ENCODE measurements at places on chromosomes 2 and 18.

GRCh38 chr2:101830555-101830954 is 133.0 kb downstream of the MAP4K4 start:
- DNase-seq: no peak

- DNase-seq: no peak
Measured at GRCh38 chr2:105365206-105365605, 27.9 kb downstream of the C2orf49 start.

DNA sequence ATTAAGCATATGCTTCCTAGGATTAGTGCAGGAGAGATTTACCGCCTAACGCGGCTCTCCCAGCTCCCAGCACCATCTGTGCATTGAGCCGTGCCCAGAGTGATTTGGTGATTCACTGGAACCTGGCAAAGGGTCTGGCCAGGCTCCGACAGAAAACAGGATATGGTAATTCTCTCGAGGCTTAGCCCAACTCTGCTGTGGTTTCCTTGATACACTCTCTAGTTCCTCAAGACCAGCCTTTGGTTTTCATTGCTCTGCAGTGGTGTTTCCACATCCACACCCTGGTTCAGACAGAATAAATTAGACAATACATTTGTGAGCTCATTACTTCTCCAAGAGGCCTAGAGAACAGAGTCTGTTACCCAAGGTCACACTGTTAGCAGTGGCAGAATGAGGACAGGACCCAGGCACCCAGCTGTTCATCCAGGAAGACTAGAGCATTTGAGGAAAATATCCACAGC is 23.0 kb upstream of the SMAD2 start:
- peak; percentile 15 for DNase-seq

GRCh38 chr2:144512891-144513351 is 7.0 kb downstream of the ZEB2 start:
- DNase-seq: no peak

DNA sequence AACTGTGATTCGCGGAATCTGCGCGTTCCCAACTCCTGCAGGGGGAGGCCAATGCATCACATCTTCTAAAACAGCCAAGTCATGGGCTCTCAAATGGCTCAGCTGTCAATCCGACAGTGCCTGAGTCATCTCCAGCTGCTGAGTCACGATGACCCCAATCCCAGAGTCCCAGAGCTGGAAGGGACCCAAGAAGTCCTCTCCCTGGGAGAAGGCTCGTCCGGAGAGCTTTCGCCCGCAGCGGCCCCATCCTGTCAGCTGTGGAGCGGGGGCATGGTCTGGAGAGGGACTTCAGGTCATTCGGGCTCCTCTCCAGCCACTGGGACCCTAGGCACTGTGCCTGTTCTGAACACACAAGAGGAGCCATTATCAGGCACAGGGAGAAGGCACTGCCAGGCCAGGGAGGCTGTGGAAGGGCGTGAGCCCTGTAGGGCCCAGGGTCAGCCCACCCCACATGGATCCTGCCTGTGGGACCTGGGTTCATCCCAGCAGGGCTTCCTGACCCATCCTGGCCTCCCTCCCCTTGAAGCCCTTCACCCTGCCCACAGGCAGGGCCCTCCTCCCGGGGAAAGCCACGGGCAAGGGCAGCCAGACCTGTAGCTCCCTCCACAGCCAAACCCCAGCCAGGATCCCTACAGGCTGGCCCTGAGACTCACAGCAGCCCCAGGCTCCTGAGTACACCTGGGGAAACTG is 47.6 kb upstream of the GPC1 start:
- DNase-seq: peak; percentile 41

DNA sequence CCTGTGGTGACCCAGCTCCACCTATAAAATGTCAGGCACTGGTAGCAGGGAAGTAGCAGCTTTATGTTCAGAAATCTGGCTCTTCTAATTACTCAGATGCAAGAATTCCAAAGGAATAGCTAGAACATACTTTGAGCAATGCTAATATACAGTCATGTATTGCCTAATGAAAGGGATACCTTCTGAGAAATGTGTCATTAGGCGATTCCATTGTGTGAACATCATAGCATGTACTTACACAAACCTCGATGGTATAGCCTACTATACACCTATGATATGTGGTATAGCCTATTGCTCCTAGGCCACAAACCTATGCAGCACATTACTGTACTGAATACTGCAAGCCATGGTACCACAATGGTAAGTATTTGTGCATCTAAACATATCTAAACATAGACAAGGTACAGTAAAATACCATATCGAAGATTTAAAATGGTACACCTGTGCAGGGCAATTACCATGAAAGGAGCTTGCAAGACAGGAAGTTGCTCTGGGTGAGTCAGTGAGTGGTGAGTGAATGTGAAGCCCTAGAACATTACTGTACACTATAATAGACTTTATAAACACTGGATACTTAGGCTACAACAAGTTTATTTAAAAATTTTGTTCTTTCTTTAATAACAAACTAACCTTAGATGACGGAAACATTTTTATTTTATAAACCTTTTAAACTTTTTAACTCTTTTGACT is 50.3 kb upstream of the ETAA1 start:
- no peak for DNase-seq

DNA sequence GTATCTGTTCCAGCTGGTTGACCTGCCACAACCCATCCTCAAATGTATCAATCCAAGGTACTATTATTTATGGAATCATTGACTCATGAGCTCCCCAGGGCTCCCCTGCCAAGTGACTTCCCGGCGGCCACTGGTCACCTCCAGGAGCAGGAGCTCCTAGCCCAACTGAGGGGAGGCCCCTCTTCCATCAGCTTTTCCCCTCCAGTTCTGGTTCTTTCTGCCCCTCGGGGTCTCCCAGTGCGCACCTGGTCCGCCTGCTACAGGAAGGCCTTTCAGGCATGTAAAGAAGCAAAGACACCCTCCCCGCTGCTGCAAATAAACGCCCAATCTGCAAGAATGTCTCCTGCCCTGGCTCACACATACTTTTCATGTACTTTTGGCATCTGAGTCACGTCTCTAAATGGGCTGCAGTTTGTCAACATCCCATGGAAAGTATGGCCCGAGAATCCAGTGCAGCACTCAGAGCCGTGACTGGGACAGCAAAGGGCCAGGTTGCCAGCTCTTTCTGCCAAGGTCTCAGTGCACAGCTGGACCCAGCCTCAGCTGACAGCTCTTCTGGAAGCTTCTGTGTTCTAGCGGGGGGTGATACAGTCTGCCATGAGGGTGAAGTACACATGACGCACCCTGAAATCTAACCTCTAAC is 41.4 kb downstream of the KLHL29 start:
- DNase-seq: no peak

GRCh38 chr2:10252224-10252623 is 50.5 kb upstream of the HPCAL1 start:
- no peak for DNase-seq

DNA sequence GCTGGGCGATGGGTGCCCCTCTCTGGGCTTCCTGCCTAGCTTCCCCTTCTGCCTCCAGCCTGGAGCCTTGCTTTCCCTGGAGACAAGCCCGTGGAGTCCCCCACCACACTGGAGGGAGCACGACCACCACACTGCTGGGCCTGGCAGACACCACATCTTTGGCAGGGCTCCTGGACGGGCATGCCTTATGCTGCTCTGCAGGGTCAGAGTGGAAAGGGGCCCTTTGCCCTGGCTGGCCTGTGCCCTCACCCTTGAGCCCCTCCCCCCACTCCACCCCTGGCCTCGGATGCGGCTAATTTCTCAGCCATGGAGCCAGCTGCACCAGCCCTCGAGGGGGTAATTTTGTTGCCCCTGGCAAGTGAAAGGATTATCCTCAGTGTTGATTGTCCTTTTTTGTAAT is 194.5 kb downstream of the LOXHD1 start:
- DNase-seq: no peak

GRCh38 chr2:200042102-200042735 is 86.8 kb downstream of the MAIP1 start:
- no peak for DNase-seq

DNA sequence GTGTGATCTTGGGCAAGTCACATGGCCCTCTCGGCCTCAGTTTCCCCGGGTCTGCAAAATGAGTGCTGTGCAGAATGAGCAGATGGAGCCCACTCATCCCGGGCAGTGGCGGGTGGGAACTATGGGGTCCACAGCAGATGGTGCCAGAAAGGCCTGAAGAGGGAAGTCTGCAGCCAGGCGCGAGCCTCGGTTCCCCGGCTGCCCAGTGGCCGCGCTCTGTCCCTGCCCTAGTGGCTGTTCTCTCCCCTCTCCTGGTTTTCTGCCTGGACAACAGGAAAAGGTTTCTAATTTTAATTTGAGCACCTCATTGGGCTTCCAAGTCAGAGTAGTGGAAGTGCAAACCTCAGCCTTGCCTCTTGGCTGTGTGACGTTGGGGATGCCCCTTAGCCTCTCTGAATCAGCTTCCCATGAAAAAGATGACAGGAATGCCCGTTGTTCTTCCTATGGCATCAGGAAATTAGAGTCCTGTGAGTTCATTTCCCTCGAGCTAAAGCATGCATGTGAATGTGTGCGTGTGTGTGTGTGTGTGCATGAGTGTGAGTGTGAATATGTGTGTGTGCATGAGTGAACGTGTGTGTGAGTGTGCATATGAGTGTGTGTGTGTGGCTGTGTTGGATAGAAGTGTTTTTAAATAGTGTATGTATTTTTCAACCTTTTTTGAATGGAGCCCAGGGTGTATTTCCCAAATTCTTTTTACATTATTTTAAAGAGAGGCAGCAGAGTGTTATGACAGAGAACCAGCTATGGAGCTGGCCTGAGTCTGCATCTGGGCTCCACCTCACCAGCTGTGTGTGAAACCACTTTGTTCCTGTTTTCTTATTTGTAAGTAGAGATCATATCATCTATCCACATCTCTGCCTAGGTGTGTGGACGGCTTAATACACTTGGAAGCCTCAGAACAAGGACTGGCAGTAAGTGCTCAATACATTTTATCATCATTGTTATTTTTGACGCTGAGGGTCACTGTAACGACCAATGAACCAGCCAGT is 41.3 kb downstream of the RRM2 start:
- no peak for DNase-seq

GRCh38 chr2:75516378-75517360 is 44.1 kb downstream of the EVA1A start:
- no peak for DNase-seq

DNA sequence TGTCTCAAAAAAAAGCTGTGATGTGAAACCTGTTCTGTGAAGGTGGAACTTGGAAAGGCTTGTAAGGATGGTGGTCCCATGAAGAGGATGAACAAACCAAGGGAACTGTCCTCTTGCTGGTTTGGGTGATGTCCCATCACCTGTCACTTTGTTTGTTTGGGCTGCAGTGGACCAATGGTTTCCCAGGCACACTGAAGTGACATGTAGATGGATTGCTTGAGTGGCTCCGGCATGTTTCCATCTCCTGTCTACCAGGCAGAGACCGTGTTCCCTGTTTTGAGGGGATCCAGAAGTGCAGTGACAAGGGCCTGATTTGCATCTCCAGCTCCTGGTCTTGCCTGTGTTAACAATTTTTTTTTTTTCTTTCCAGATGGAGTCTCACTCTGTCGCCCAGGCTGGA is 8.9 kb downstream of the NEDD4L start:
- DNase-seq: no peak

- DNase-seq: no peak
Measured at GRCh38 chr2:189254268-189254883, 74.8 kb upstream of the COL5A2 start.

GRCh38 chr18:53385889-53386288 is 838.6 kb downstream of the MBD2 start:
- DNase-seq: no peak

DNA sequence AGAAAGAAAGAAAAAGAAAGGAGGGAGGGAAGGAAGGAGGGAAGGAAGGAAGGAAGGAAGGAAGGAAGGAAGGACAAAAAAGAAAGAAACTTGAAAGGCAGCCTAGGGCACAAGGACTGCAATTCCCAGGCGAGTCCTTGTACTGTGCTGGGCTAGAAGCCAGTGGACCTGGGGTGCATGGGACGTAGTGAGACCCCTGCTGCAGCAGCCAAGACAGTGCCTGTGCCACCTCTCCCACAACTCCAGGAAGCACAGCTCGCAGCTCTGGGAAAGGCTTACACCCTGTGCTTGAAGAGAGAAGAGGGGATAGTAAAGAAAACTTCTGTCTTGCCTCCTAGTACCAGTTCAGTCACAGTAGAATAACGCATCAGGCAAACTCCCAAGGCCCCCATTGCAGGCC is 227.9 kb upstream of the CDH7 start:
- DNase-seq: no peak

DNA sequence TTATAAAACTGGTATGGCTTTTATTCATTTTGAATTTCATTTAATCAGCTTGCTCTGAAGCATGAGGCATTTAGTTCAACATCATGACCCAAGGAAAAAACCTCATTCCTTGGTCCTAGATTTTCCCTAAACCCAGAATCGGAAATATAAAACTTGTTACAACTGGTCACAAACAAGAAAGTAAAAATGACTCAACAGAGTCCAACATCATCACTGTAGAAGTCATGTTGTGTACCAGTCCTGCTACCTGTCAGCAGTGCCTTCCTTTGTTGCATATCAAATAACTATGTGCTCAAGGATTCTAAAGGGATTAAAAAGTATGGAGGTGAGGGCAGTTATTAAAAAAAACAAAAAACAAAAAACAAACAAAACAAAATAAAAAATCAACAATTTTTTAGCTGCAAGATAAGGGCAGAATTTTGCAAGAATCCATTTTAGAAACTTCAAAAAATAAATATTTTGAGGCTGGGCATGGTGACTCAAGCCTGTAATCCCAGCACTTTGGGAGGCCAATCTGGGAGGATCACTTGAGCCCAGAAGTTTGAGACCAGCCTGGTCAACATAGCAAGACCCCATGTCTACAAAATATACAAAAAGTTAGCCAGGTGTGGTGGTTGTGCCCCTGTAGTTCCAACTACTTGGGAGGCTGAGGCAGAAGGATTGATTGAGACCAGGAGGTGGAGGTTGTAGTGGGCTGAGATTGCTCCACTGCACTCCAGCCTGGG is 18.4 kb downstream of the NCKAP1 start:
- no peak for DNase-seq

GRCh38 chr2:1675633-1676032 is 68.7 kb downstream of the PXDN start:
- DNase-seq: peak; percentile 7

- no peak for DNase-seq
Measured at GRCh38 chr18:63301434-63301833, 18.1 kb downstream of the BCL2 start.

GRCh38 chr2:97798416-97798815 is 85.0 kb downstream of the ZAP70 start:
- no peak for DNase-seq

Data from hippocampal formation (tissue), 2 donors.